ENCODE measurements at places on chromosomes 2 and 18. TPM values are rescaled to one million over a fixed set of nuclear protein-coding genes. Genes with fewer than 3 reads are reported as not detected.

DNA sequence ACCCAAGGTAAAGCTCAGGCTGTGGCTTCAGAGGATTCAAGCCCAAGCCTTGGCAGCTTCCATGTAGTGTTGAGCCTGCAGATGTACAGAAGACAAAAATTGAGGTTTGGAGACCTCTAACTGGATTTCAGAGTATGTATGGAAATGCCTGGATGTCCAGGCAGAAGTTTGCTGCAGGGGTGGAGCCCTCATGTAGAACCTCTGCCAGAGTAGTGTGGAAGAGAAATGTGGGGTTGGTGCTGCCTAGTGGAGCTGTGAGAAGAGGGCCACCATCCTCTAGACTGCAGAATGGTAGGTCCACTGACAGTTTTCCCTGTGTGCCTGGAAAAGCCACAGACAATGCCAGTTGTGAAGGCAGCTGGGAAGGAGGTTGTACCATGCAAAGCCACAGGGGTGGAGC lies 239.9 kb downstream of the SPAG16 start:
- no peak for DNase-seq

- no peak for DNase-seq
These were observed 98.1 kb downstream of the FAM210A start for GRCh38 chr18:13628211-13628610.

DNA sequence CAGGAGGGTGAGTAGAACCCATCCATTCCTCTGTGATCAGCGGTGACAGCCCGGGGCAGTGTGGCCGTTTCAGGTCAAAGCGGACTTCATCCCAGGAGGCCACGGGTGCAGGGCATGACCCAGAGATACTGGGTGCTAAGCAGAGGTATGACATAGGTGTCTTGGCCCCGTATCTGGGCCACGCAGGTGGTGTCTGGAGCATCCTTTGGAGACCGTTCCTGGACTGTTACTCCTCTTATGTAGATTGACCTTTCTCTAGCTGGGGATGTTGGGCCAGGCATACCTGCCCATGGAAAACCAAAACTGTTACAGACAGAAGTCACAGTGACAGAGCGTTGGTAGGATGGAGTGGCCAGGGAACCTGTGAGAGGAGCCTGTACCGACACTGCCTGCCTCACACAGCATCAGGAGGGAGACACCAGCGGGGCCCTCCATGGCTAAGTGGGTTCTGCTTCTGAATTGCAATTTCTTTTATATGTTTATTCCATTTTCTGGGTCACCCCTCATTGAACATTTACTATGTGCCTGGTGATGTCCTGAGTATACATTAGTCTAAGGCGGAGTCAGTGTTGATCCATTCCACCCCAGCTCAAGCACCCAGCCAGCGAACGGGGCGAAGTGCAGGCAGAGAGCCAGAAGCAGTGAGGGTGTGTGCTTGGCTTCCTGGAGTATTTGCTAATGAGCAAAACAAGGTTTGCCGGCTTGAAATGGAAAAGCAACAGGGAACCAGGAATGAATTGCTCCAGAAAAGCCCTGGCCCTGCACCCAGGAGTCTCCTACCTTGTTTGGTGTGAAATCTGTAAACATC lies 141.7 kb downstream of the SH3RF3 start:
- no peak for DNase-seq

- DNase-seq: no peak
These were observed 79.0 kb downstream of the TNP1 start for GRCh38 chr2:216780843-216781242.

- DNase-seq: no peak
These were observed 80.8 kb downstream of the PTGR3 start for GRCh38 chr18:75128051-75128605.

DNA sequence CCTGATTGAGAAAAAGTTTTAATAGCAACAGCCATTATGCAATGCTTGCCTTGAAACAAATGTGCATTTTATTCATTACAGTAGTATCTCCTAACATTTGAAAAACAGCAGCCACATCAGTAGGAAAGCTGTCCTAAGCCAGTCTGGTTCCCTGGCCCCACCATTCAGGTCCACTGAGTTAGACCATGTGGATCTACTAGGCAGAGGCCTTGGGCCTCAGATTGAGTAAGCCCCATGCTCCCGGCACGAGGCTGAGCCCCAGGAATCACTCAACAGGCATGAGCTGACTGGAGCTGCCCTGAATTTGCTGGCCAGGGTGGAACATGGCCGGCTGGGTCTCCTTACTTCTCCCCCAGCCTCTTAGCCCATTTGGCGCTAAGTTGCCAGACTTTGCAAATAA lies 103.4 kb downstream of the ZFP36L2 start:
- no peak for DNase-seq

DNA sequence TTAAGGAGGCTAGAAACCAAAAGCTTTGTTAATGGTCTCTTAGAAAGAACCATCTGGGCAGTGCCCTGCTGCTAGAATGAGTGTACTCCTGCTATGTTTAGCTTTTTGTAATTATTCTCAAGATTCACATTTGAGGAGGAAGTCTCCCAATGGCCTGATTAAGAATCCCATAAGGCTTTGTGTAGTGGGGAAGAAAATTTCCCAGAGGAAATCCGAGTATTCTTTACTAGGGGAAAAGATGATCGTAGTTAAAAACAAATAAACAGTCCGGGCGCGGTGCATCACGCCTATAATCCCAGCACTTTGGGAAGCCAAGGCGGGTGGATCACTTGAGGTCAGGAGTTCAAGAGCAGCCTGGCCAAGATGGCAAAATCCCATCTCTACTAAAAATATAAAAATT lies 117.9 kb downstream of the PTRHD1 start:
- DNase-seq: no peak

DNA sequence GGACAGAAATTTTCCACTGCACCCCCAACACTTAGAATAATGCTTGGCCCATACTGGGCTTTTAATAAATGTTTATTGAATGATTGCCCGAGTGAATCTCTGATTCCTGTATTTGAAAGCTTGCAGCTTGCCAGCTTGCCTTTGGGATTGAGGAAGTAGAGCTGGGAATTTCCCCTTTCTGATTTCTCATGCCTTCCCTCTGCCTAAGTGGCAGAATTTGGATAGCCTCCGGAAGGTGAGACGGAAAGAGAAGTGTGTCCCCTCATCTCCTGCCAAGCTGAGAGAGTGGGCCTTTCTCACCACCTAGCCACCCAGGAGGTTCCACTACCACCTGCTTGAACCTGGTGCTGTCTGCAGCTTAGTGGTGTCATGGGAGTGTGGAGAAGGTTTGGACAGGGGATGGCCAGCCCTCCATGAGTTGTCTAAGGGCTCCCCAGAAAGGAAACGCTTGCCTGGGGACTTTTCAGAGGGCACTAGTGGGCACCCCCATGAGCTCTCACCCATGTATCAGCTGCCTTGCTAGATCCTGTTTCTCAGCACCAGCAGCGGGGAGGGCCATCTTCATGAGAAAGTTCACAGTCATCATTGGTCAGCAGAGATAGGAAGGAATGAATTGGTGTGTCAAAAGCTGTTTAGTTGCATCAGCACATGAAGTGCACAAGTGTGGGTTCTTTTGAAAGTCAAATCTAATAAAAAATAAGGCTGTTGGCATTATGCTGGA lies 8.6 kb upstream of the NCOA1 start:
- DNase-seq: no peak

- DNase-seq: no peak
These were observed 5.0 kb upstream of the IL18RAP start for GRCh38 chr2:102417946-102418345.

GRCh38 chr18:35106845-35107148 lies 65.6 kb downstream of the MAPRE2 start:
- DNase-seq: no peak

- DNase-seq: no peak
These were observed 334.0 kb downstream of the SOCS6 start for GRCh38 chr18:70622622-70623419.

The PLB1 gene
- total RNA-seq: 0.42 TPM

The NYAP2 gene
- not detected for total RNA-seq

The CRYGC gene
- not detected for total RNA-seq

The FBXO48 gene
- total RNA-seq: 1.1 TPM

The REG3G gene
- total RNA-seq: 1,253 TPM
